Mesenteric fat pad (tissue), 1 donor: ENCODE measurements at places on chromosomes 2 and 18. TPM values are rescaled to one million over a fixed set of nuclear protein-coding genes. Genes with fewer than 3 reads are reported as not detected.
A peak's percentile ranks its signal among the peaks of the same experiment; 100 is the strongest.

DNA sequence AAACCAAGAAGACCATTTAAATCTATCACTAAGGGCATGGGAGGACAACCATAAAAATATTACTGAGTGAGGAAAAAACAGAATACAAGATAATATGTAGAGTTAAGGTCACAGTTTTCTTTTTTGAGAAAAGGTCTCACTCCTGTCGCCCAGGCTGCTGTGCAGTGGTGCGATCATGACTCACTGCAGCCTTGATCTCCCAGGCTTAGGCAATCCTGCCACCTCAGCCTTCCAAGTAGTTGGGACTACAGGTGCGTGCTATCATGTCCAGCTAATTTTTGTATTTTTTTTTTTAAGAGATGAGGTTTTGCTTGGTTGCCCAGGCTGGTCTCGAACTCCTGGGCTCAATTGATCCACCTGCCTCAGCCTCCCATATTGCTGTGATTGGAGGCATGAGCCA lies 24.0 kb downstream of the POLR1A start:
- no peak for DNase-seq

Gene EMILIN2
- total RNA-seq: 37.2 TPM

DNA sequence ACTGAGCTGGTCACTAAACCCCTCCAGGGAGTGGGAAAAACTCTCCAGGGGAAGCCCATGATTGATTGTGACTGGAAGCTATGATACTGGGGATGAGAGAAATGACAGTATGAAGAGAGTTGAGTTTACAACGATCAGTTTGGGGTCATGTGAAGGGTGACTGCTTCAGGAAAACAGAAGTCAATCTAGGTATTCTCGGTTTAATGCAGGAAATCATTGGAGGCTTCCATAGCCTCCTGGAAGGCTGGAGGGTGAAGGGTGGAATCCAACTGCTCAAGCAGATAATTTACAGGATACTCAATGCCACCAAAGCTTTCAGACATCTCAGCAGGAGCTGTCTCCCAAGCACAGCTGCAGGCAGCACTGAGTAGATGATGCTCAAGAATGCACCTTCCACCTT lies 154.6 kb downstream of the ZNF516 start:
- no peak for DNase-seq

- no peak for DNase-seq
Observed at GRCh38 chr2:44730593-44730992, 210.9 kb upstream of the SIX3 start.

GRCh38 chr18:54466248-54467005 lies 108.7 kb downstream of the C18orf54 start:
- no peak for DNase-seq

- peak; percentile 41 for DNase-seq
Observed at GRCh38 chr2:128754246-128754724, 435.6 kb upstream of the HS6ST1 start.

Gene COL3A1
- total RNA-seq: 351 TPM

Gene C2orf66
- total RNA-seq: 0.26 TPM

DNA sequence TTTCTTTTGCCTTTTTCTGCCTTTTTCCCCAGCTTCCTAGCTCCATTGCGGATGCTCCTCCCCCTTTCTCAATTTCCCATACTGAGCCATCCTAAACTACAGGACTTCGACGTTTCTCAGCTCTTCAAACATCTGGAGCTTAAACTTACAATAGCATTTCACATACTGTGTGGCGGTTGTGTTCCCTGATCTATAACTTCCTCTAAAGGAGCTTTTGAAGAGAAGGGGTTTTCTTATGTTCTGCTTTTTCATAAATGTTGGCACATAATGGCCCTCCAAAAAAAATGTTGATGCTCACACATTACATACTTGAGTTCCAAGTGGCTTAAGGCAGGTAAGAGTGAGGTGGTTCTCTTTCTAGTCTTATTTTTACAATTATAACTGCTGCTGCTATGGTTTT lies 87.4 kb downstream of the RNF144A start:
- no peak for DNase-seq

Gene AQP12A
- not detected for total RNA-seq

Gene ECEL1
- 0.35 TPM for total RNA-seq

Gene LAMA3
- total RNA-seq: 19.6 TPM

Gene SERPINB10
- total RNA-seq: not detected

DNA sequence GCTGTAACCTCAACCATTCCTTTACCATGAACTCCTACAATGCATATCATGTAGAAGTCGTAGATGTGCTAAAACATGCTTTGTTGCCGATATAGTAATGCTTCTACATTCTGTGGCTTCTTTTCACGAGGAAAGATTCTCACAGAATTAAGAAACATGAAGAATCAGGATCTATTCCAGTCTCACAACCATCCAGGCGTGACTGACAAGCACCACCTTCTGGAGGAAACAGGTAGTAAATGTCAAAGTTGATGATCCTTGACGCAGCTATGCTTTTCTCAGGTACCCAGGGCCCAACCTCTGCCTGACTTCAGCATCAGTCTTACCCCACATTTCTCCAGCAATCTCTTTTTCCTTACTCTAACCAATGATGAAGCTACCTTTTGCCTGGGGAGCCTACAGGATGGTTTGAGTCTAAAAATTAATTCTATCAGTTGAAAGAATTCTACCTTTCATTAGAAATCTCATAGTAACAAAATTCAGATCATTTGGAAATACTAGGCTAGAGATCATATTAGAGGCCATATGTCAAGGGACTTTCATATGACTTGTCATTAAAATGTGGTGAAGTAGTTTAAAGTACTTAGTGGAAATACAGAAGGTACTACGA lies 123.3 kb upstream of the RND3 start:
- DNase-seq: no peak

DNA sequence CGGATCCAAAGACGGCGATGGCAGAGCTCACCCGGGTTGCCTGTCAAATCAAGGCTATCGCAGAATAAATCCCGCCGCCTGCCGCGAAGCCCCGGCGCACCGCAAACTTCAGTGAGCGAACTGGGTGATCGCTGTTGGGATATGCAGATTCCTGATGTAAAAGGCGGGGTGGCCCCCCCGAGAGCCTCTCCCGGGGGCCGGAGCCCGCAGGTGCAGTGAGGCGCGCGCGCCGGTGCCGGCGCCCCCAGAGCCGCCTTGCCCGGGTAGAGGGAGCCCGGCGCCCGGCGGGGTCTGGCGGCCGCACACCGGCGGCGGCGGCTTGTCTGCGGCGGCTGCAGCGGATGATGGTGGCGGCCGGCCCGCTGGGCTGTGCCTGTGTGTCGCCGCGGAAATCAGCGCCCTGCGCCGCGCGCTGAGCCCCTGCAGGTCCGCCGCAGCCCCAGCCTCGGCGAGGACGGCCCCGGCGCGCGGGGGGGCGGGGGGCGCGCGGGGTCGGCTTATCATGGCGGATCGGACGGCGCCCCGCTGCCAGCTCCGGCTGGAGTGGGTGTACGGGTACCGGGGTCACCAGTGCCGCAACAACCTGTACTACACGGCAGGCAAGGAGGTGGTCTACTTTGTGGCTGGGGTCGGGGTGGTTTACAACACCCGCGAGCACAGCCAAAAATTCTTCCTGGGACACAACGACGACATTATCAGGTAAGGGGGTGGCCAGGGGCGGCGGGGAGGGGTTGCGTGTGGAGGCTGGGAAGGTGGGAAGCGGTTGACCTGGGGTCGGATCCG lies 1.3 kb downstream of the EML6 start:
- DNase-seq: no peak

Gene SIX3
- total RNA-seq: not detected

DNA sequence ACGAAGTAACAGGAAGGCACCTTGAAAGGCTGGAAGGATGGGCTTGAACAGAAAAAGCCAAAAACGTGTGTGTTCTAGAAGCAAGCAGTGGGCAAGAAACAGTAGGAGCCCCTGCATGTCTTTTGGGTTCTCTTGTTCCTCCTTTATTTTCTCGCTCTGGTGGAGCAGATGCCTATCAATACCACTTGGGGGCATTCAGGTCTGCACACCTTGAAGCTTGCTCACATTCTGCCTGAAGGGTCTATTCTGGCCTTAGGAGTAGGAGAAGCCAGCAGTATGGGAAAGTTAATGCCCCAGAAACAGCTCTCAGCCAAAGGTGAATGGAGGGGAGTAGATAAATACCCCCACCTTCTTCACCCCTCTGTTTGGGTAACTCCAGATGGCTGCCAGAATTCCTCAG lies 204.5 kb downstream of the TXNL1 start:
- no peak for DNase-seq

GRCh38 chr2:58709274-58709673 lies 468.1 kb upstream of the FANCL start:
- no peak for DNase-seq

DNA sequence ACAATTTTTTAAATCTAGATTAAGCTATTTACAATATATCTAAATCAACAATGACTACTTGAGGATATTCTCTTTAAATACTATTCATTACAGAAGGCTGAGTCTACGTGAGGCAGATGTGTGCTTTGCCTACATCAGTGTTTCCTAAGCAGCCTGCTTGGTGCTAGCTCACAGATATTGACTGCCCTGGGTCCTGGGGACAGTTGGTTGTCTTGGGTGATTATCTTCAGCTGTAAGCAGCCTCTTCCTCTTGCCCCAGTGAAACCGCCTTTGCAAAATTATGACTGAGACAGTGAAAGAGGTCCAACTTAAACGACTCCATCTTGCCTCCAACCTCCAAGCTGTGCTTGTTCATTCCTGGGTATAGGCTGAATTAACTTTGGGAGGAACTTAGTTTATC lies 39.6 kb upstream of the CCDC88A start:
- DNase-seq: no peak

DNA sequence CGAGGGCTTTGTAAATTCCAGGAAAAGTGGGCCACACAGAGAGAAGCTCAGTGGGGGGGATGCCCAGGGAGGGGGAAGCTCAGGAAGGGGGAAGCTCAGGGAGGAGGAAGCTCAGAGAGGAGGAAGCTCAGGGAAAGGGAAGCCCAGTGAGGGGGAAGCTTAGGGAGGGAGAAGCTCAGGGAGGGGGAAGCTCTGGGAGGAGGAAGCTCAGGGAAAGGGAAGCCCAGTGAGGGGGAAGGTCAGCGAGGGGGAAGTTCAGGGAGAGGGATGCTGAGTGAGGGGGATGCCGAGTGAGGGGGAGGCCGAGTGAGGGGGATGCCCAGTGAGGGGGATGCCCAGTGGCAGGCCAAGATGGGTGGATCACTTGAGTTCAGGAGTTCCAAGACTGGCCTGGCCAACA lies 821 bp upstream of the CHRNG start:
- DNase-seq: peak; percentile 47

GRCh38 chr2:10012963-10013461 lies 30.3 kb upstream of the KLF11 start:
- no peak for DNase-seq

GRCh38 chr2:182499706-182500470 lies 73.1 kb upstream of the PDE1A start:
- DNase-seq: no peak

GRCh38 chr18:5065615-5066014 lies 131.4 kb downstream of the AKAIN1 start:
- DNase-seq: no peak

DNA sequence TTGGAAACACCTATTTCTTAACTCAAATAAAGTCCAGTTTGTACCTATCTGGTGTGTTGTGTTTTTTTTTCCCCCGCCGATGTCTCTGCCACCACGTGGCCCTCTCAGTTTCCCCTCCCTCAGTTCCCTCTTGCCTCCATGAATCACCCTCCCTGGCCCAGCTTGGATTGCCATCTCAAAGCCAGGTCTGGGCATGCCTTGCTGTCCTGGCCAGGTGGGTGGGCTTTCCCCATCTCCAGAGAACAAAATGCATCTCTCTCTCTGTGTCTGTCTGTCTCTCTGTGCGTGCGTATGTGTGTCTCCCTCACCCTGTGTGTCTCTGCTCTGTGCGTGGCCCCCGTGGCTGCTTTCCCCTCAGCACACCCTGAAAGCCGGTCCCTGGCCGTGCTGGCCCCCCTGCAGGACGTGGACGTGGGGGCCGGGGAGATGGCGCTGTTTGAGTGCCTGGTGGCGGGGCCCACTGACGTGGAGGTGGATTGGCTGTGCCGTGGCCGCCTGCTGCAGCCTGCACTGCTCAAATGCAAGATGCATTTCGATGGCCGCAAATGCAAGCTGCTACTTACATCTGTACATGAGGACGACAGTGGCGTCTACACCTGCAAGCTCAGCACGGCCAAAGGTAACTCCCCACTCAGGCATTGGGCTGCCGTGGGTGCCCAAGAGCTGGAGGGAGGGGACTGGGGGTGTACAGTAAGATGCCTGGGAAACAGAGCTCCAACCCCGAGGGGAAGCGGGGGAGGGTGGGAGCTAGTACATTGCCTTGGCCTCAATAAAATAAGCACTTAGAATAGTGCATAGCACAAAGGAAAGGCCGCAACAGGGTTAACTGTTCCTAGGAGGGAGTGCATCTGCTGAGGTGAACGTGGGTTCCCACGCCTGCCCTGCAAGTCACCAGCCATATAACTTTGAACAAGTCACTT lies 31.6 kb upstream of the GMPPA start:
- no peak for DNase-seq

GRCh38 chr2:84850471-84850870 lies 30.4 kb downstream of the TRABD2A start:
- DNase-seq: peak; percentile 30

- no peak for DNase-seq
Observed at GRCh38 chr2:128202791-128203190, 111.8 kb downstream of the UGGT1 start.

DNA sequence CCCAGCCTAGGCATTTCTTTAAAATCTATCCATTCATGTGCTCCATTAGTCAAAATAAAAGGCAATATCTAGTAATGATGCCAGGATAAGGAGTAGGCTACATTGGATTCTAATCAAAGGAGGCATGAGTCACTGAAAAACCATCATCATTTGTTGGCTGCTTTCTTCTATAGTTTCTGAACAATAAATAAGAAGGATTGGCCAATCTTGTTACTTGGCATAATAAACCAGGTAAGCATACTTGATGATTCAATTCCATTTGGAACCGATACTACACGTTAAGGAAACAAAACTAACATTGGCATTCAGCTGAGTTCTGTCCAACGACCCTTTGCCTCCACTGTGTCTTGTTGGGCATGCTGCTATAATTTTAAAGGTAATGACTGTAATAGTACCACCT lies 27.2 kb downstream of the ATP8B1 start:
- no peak for DNase-seq

Gene GALR1
- 0.03 TPM for total RNA-seq

Gene LCT
- 0.77 TPM for total RNA-seq

- DNase-seq: no peak
Observed at GRCh38 chr2:52886556-52886955, 881.0 kb upstream of the CHAC2 start.
